ENCODE measurements at places on chromosomes 7 and 10.

- no peak for DNase-seq
Observed at GRCh38 chr10:126272526-126272925, 115.8 kb downstream of the ADAM12 start.

DNA sequence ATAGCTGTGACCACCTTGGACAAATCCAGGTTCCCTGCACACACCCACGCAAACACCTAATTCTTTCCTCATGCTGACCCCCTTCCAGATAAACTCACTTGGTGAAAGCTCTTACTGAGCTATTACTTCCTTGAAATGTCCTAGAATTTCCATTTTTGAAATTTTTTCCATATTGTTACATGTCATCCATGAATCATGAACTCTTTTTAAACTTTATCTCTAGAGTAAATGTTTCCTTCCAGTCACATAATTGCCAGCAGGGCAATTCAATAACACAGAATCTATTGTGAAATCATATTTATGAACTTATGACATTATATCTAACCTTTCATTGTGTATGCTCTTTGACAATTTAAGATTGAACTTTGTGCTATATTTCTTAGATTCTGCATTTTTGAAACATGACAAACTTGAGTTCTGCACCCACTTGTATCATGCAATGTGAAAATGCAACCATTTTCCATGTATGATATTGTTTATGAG lies 26.8 kb upstream of the FGL2 start:
- no peak for DNase-seq

GRCh38 chr7:121282129-121282528 lies 46.7 kb upstream of the WNT16 start:
- no peak for DNase-seq

DNA sequence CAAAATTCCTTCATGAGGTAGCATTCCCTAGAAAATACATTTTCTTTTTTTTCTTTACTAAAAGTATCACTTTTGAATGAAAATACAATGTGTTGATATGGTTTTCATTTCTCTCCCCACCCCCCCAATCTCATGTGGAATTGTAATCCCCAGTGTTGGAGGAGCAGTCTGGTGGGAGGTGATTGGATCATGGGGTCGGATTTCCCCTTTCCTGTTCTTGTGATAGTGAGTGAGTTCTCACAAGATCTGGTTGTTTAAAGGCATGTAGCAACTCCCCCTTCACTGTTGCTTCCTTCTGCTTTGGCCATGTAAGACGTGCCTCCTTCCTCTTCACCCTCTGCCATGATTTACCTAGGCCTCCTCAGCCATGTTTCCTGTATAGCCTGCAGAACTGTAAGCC lies 790.3 kb upstream of the KCND2 start:
- DNase-seq: no peak

DNA sequence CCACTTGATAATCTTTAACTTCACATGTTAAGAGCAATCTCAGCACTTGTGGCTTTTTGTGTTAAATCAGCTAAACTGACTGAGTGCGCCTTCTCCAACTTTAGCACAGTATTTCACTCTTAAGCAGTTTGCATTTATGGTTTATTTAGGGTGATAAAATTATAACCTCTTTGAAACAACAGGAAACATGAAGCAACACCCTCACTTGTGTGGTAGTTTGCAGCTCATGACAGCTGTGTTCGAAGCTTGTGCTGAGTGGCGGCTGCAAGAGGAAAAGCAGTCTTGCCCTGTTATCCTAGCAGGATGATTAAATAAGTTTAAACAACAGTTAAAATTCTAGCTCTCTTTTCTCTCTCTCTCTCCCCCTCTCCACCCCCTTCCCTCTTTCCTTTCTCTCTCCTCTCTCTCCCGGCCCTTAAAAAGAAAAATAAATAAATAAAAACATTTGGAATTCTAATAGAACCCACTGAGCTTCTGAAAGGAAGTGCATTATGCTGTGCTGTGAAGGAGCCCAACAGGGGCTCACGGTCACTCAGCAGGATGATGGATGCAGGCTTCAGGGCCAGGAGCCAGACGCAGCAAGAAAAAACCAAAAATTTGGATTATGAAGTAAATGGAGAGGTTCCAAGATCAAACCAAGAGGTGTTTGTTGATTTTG lies 25.2 kb downstream of the OGDH start:
- DNase-seq: no peak

DNA sequence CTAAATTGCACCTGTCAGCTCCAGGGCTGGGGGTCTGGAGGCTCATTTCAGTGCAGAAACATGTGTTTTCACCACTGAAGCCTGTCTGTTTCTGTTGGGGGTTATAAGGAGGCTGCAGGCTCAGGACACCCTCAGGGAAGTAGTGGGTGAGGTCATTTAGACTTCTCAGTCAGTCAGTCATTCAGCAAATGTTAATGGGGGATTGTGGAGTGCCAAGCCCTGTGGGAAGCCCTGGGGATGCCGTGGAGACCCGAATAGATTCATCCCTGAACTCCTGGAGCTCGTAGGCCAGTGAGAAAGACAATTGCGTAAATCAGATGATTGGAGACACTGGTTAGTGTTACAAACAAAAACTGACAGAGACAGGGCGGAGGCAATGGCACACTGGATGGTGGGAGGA lies 19.2 kb downstream of the LHPP start:
- no peak for DNase-seq

DNA sequence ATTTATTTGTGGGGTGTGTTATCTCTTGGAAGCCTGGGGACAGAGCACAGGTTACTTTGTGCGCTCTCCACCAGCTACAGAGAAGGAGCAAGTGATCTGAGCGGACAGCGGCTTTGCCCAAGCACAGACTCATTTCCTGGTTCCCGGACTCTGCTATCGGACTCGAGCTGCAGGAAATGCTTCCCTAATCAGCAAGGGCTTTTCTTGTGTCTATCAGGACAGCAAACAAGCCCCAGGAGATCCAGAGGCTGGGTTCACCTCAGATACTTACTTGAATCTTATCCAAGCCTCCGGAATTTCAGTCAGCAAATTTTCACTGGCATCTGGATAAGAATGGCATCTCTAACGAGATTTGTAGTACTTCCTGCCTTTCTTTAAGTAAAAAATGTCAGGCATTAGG lies 27.8 kb downstream of the MRC1 start:
- no peak for DNase-seq

- no peak for DNase-seq
Observed at GRCh38 chr10:110355922-110356627, 51.4 kb upstream of the SMNDC1 start.

- DNase-seq: no peak
Observed at GRCh38 chr7:34675749-34676374, 17.8 kb downstream of the NPSR1 start.

DNA sequence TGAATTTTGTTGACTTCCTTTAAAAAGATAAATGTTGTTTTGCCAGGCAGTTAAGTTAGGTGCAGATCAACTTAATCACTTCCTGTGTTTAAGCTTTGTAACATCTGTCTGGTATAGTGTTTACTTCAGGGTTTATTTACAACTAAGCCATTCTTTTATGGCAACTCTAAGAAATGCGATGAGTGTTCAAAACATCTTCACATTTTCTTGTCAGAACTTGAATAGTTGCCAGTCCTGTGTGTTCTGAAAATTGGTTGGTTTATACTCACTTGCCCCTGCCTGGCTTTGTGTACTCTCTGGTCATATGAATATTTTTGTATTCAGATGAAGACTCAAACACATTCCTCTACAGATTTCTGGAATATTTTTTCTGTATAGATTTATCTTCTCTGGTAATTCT lies 327.2 kb downstream of the MDFIC start:
- no peak for DNase-seq

DNA sequence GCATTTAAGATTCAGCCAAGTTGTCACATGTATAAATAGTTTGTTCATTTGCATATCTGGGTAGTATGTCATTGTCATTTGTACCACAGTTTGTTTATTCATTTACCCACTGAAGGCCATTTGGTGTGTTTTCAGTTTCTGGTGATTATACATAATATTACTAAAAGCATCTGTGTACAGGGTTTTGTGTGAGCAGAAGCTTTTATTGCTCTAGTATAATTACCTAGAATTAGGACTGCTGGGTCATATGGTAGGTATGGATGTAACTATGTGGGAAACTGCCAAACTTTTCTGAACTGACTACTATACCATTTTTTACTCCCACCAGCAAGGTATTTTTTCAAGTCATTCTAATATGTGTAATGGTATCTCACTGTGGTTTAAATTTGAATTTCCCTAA lies 584.0 kb upstream of the GHITM start:
- DNase-seq: no peak

DNA sequence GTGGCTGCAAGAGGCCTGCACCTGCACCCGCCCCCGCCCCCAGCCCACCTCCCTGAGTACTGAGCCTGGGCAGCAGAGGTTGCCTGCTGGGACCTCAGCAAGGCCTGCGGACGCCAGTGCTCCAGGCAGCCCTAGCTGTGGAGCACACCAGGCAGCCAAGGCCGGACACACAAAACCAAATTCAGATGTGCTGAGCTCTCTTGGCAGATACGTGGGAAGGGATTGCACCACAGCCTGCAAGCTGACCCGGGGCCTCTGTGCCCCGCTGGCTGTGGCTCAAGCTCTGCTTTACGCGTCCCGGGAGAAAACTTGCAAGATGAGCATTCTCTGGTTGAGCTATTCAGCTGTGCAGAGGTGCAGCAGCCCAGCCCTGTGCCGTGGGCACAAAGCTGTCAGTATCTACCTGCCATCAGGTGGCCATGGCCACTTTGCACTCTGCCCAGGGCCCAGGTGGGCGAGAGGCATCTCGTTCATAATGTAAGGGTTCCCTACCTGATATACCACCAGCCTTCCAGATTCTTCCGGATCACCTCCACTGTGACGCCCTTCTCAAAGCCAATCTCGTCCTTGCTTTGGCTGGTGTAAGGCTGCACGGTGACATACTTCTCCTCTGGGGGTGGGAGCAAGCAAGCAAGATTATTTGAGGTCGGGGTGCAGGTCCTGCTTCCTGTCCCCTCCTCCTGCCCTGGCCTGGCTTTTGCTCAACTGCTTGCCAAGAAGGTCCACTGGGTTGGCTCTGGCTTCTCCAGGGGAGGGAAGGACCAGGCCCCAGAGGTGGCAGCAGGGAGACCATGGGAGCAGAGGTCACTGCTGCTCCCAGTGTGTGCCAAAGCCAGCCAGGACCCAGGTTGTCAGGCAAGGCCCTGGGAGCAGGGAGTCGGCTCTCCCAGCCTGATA lies 123.4 kb downstream of the NEURL1 start:
- DNase-seq: no peak

- DNase-seq: no peak
Observed at GRCh38 chr10:111338805-111339204, 262.0 kb downstream of the ADRA2A start.

DNA sequence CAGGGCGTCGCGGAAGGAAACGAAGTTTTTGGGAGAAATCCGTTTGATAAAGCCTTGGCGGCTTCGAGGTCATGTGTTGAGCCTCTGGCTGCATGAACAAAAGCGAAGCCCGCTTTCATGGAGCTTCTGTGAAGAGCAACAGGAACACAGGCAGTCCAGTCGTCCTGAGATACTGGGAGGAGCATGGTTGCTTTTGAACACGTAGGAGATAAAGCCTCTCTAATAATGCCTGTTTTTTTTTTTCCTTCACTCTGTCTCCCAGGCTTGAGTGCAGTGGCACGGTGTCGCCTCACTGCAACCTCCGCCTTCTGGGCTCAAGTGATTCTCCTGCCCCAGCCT lies 473 bp upstream of the ZNF32 start:
- DNase-seq: no peak

GRCh38 chr7:47460251-47460989 lies 121.5 kb downstream of the TNS3 start:
- DNase-seq: no peak

- DNase-seq: no peak
Observed at GRCh38 chr10:73646598-73647041, 5.3 kb upstream of the MYOZ1 start.

- DNase-seq: no peak
Observed at GRCh38 chr7:155252892-155253501, 44.7 kb upstream of the INSIG1 start.

DNA sequence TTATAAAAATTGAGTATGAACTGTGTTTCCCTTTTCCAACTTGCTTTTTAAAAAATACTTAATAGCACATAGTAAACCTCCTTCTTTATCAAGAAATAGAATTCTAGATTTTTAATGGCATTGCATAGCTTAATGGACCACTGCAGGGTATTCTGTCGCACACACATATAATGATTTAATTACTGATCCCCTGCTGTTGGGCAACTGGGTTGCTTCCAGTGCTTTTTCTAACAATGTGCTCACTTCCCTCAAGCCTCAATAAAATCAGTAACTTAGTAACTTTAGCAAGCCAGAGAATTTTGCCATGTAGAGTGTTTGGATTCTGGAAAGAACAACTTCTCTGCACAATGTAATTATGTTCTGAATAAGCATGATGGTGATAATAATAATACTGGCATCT lies 49.1 kb upstream of the PDLIM1 start:
- no peak for DNase-seq

DNA sequence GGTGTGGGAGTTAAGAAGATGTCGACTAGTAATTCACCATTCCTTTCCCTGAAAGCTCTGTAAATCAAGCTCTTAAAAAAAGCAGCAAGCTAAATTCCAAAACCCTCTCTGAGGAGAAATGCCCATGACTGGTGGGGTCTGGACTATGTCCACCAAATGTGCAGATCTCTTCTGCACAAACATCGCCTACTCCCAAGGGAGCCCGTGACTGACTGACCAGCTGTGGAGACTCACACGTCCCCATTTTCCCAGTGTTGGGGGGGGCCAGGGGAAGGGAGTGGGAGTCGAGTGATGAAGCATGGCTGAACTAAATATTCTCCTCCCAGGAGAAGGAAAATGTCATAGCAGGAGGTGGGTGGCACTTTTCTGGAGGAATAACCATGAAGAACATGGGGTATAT lies 164.1 kb upstream of the HPS1 start:
- DNase-seq: no peak

DNA sequence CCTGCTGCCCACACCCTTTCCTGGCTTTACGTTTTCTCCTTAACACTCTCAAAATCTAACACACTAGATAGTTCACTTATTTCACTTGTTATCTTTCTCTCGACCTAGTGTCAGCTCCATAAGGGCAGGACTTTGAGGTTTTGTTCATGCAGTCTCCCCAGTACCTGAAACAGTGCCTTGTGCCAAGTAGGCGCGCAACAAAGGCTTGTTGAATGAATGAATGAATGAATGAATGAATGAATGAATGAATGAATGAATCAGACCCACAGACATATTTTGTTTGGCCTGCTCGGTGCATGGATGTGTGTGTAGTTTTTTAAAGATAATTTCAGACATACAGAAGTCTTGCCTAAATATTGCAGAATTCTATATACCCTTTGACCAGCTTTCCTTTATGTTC lies 6.2 kb downstream of the TYSND1 start:
- no peak for DNase-seq

DNA sequence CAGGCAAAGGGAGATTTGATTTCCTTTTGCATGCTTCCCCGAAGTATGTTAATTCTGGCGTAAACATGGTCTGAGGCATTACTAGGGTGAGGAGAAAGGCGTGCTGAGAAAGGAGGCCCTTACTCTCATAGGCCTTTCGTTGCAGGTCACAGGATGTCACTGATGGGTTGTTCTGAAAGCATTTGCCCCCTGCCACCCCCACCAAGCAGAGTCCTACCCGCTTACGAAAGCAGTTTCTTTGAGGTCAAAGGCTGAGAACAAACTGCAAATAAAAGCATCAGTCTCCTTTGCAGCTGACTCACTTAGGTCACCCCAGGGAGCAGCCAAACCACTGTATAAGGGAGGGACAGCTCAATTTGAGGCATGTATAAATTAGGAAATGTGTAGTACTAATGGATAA lies 57.1 kb downstream of the BPGM start:
- no peak for DNase-seq

Measured in activated CD4-positive, CD25-positive, alpha-beta regulatory T cell treated with anti-CD3 and anti-CD28 coated beads, Interleukin-2, amount 50 U/mL, for 16 hours (primary cell).